ENCODE measurements at places on chromosomes 1 and 21.

- no peak for DNase-seq
Observed at GRCh38 chr1:27967884-27968466, 8.2 kb downstream of the XKR8 start.

DNA sequence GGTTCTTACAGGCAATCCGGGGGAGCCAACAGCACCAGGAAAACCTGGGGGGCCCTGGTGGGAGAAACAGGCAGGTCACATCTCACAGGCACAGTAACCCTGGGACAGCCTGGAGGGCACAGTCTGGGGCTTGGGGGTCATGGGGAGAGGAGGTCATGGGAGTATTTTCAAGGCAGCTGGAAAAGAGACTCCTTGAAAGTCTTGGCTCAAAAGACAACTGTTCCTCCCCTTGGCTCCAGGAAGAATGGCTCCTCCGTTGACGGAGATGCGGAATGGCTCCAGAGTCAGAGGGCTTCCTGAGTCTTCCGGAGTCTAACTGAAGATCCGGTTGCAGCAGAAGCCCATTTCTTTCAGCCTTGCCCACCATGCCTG is 25.9 kb upstream of the PEF1 start:
- no peak for DNase-seq

DNA sequence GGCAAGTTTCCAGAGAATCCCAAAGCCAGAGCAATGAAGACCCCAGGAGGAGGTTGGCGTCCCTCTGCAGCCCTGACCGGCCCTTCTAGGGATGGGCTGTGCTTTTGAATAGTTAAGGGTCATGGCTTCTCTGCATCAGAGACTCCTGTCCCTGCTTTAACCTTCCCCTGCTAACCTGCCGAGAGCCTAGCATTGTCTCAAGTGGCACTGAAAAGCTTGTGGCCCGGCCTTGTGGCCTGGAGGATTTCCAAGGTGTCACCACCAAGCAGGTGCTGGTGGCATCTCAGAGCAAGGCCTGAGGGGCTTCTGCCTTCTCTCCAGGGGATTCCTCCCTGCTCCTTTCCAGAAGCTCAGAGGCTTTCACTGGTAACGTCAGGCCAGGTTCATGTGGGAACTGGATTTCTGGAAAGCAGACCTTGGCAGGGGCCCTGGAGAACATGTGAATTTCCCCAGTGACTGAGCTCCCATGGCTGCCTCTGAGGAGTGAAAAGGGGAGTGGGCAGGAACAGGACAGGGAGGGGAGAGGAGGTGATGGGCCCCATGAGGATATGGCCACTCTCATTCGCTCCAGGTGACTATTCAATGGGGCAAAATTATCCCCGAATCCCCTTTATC is 409.9 kb downstream of the PTPRU start:
- no peak for DNase-seq

DNA sequence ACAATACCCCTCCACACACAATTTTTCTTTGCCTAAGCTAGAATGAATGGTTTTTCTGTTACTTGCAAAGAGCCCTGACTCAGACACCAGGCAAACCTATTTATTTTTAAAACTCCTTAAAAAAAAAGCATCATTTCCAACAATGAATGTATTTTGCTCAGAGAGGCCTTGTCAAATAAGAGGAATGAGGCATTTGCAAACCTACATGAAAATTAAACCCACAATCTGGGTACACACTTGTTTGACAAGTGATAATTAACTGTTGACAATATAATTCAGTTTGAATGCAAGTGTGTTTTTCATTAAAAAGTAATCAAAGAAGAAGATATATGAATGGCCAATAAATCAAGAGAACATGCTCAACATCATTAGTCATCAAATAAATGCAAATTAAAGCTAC is 339.5 kb downstream of the PTPRU start:
- no peak for DNase-seq

DNA sequence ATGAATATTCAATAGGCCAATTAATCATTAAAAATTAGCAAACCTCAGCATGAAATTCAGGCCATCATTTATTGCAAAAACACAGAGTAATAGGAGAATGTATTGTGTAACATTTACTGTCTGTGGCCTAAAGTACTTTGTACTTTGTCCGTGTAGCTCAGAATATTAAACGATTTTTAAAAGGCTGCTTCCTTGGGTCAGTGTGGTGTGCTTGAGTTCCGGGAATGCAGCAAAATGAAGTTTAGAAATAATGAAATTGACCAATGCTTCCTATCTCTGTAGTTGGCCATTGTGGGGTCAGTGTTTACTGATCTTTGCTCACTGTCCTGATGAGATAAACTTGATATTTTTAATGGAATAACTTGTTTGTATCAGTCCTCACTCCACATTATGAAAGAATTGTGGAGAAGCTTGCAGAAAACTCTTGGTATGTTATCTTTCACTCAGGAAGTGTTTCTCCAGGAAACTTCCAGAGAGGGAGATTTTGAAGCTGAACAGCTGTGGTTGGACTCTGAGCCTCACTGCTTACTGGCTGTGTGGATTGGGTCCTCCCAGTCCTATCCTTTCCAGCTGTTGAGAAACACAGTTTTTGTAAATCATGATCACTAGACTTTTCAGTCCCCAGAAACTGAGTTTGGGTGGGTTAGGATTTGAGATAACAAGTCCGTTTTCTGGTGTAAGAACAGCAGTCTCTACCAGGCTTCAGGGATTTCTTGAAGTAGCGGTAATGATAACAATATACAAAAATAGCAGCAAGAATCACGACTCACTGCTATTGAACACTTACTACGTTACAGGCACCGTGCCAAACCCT is 19.2 kb upstream of the MTARC1 start:
- no peak for DNase-seq

DNA sequence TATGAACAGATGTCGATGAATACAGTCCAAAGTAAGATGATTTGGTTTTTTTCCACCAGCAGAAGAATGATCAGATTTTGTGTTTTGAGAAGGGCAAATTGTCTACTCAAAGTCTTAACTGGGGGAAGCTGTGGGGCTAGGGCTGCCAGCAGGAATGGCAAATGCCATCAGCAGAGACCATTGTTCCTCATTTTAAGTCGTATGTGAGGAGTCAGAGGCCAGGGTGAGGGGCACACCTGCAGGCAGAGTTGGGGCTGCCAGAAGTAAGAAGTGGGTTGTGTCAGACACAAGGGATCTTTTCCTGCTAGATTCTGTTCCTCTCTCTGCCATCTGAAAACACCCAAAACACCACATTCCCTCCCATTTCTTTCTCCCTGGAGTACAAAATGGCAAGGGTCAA is 8.7 kb downstream of the PARK7 start:
- DNase-seq: no peak

GRCh38 chr1:24572301-24572700 is 16.4 kb downstream of the NCMAP start:
- no peak for DNase-seq

DNA sequence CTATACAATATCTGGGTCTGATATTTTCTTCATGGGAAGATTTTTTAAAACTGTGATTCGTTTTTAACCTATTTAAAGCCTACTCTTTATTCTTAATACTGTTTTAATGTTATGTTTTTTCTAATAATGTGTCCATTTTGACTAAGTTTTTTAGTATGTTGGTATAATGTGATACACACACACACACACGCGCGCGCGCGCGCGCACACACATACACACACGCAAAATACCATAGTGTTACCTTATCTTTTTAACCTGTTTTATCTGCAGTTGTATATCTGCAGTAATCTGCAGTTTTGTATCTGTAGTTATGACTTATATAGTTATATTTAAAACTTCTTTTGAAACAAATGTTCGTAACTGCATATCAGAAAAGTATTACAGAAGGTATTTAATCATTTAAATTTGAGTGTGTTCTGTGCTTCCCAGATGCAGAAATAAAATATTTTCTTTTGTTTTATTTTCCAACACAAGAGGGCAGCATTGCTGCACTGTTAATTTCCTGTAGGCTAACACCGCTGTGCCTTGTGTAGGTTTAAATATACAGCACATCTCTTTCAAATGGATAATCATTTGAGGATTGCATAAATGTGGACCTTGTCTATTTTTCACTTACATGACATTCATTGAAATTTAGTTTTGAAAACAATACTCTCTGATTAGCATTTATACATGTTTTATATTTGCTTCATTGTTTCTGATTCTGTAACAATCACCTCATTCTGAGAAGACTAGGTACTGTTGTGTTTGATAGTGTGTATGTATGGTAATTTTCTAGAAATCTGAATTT is 166.1 kb downstream of the PDE4B start:
- DNase-seq: peak; percentile 27

- DNase-seq: no peak
Observed at GRCh38 chr1:51628715-51629590, 12.1 kb downstream of the OSBPL9 start.

- no peak for DNase-seq
Observed at GRCh38 chr1:86504895-86505563, 36.3 kb downstream of the CLCA1 start.

DNA sequence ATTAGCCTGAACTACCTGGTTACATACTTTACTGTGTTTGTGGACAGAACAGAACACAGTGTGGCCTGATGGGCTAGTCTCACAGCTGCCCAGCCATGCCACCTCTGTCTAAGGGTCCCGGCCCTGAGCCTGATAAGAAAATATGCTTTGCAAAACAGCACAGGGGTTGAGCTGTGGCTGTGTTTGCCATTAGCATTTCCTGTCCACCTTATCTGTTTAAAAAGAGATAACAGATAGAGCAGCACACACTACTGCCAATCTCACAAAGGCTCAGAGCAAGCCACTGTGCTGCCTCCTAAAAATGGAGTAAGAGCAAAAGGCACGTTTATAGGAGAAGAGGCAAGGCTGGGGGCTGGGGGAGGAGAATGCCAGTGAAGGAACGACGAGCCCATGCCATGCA is 95.0 kb downstream of the SUSD4 start:
- DNase-seq: no peak

- DNase-seq: no peak
Observed at GRCh38 chr1:1331068-1331965, at the start of gene TAS1R3. Gene TAS1R3 (plus strand): TSS chr1:1331280. CDS start chr1:1331346, 66 bp downstream.

GRCh38 chr1:25467193-25467592 is 36.5 kb downstream of the MACO1 start:
- DNase-seq: peak; percentile 29

- DNase-seq: no peak
Observed at GRCh38 chr1:91647061-91647460, 146.4 kb downstream of the CDC7 start.

DNA sequence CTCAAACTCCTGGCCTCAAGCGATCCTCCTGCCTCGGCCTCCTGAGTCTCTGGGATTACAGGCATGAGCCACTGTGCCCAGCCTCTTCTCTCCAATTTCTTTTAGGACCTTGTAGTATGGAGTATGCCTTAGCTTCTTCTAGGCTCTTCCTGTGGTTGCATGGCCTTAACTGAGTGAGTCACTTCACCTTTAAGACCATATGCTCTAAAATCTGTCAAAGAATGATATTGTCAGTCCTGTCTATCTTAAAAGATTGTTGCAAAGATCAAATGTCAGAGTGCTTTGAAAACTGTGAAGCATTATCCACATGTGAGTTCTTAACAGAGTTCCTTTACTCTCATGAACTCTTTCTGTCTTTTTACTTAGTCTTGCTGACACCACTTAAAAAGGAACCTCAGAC is 37.2 kb downstream of the ATP2B4 start:
- no peak for DNase-seq

DNA sequence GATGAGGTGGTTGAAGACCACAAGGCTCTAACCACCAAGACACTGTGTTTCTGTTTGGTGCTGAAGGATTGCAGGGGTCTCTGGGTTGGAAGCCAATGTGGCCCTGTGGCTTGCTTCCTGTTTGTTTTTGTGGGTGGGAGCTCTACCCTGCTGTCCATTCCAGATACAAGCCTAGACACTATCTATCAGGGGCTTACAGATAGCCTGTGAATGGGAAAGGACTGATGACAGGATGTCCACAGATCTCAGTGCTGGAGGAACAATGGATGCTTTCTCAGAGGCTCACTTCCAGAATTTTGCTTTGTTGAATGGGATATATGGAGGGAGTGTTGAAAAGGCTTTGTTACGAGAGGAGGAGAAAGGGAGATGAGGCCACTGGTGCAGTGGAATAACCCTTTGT is 69.7 kb downstream of the NOS1AP start:
- DNase-seq: no peak

GRCh38 chr1:185129708-185130107 is 27.0 kb downstream of the TRMT1L start:
- no peak for DNase-seq

DNA sequence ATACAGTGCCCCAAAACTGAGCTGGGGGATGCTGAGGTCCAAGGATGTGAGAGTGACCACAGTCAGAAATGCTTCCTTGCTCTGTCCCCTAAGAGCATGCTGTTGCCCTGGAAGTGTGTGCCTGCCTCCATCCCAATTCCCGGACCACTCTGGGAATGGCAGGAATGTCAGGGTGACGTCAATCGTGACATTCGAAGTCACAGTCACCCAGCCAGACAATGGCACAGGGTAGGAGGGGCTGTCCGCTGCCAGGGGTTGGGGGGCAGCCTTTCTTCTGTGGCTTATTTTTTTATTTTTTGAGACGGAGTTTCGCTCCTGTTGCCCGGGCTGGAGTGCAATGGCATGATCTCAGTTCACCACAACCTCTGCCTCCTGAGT is 22.3 kb downstream of the MEF2D start:
- DNase-seq: no peak

GRCh38 chr1:223835754-223836153 is 10.0 kb downstream of the TP53BP2 start:
- DNase-seq: peak; percentile 25

DNA sequence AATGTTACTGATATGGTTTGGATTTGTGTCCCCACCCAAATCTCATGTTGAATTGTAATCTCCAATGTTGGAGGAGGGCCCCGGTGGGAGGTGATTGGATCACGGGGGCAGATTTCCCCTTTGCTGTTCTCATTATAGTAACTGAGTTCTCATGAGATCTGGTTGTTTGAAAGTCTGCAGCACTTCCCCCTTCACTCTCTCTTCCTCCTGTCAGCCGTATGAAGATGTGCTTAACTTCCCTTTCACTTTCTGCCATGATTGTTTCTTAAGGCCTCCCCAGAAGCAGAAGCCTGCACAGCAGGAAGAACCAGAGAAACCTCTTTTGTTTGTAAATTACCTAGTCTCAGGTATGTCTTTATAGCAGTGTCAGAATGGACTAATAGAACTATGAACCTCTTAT is 28.4 kb downstream of the TRIM33 start:
- peak; percentile 48 for DNase-seq

DNA sequence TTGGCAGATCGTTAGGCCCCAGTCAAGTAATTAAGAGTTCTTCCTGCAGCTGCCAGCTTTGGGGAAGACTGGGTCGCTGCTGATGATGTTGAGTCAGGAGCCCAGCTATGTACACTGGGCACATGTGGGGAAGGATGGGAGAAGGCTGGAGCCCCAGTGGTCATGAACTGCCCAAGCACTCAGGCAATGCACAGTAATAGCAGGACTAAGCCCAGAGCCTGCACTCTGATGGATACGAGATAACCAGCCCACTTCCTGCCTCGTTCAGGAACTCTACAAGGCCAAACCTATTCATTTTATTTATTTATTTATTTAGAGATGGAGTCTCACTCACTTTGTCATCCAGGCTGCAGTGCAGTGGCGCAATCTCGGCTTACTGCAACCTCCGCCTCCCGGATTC is 81.1 kb upstream of the BTG3 start:
- no peak for DNase-seq

- no peak for DNase-seq
Observed at GRCh38 chr1:152906023-152906565, 2.3 kb upstream of the IVL start.

Data from activated naive CD4-positive, alpha-beta T cell treated with anti-CD3 and anti-CD28 coated beads for 36 hours (primary cell).